Activated CD8-positive, alpha-beta memory T cell treated with anti-CD3 and anti-CD28 coated beads, Interleukin-2, amount 10 ng/mL, durations not matched to agents 7 days and 5 days (primary cell): ENCODE measurements at places on chromosomes 5 and 9.
A peak's percentile ranks its signal among the peaks of the same experiment; 100 is the strongest.

- peak; percentile 94 for DNase-seq
Measured at GRCh38 chr9:91711755-91712601, 238.1 kb downstream of the ROR2 start.

- no peak for DNase-seq
Measured at GRCh38 chr5:60856066-60856465, 12.0 kb upstream of the ELOVL7 start.

DNA sequence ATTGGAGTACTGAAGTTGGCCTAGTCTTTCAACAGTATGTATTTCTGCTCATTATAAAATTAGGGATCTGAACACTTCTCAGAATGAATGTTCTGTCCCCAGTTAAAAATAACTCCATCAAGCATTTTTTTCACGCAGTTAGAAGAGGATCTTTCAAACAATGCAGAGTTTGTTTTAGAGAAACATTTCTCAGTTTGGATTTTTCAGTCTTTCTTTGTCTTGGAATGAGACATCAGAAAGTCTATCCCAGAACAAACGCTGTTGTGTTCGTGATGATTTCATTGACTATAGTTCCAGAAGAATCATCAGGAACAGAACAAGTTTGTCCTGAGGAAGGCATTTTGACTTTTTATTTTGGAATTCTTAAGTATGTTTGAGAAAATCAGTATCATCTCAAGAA, 218.7 kb downstream of the ARRDC3 start:
- DNase-seq = no peak

GRCh38 chr9:127197186-127197860, 67.3 kb upstream of the GARNL3 start:
- no peak for DNase-seq

DNA sequence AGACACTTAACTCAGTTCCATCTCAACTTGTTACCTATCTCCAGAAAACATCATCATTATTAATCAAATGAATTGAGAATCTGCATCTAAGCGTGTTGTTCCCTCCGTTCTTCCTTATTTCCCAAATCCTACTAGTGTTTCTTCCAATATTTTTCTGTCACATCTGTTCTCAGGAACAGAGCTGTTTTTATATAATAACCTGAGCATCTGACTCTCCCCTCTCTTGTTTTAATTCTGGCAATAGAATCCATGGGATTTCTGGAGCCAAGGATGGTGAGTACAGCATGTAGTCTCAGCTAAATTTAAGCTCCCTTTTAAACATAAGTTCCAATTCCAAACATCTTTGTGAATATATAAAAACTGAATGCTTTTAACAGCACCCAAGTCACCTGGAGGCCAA, 558.3 kb downstream of the DTWD2 start:
- no peak for DNase-seq

DNA sequence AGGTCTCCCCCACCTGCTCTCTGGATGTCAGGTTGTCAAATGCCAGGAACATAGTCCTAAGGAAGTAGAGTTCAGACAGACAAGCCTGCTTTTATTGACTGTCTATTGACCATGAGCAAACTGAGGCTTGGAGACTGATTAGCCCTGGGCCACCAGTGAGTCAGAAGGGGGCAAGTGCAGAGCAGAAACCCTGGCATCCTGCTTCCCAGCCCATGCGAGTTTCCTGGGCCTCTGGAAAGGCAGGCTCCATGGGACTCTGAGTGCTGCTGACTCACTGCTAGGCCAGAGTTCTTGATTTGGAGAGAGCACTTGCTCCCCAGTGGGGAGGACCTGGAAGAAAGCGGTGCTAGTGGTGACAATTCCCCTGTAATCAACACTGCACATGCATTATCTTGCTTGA, 2.8 kb upstream of the HBEGF start:
- no peak for DNase-seq

DNA sequence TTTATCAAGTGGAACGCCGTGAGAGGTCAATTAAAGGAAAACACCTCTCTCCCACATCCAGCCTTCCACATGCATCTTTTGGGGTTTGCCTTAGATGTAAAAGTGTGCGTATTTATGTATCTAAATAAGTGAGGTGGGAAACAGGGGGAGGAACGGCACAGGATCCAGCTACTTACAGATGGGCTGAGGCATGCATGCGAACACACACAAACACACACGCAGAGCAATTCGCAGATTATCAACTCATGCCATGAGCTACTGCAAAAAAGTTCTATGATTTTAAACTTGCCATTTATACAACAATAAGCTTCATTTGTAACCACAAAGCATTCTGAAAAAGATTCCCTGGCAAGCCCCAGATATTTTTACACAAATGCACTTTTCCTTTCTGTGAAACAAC, 242.1 kb downstream of the BNC2 start:
- DNase-seq = no peak

DNA sequence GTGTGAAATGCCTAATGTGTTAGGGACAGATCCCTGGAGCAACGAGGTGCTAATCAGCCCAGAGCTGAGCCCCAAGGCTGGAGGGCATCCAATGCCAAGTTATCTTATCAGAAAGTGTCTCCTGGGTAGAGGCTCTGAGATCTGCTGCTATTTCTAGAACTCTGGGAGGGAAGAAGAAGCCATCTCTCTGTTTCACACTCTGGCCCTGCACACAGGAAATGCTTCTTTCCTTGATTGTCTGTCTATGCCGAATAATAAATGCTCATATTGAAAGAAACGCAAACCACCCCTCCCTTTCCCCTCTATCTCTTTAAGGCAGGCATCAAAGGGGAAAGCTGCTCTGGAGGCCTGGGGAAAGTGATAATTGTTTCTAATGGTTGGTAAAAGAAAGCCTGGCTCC, 166.7 kb downstream of the PAPPA start:
- no peak for DNase-seq

DNA sequence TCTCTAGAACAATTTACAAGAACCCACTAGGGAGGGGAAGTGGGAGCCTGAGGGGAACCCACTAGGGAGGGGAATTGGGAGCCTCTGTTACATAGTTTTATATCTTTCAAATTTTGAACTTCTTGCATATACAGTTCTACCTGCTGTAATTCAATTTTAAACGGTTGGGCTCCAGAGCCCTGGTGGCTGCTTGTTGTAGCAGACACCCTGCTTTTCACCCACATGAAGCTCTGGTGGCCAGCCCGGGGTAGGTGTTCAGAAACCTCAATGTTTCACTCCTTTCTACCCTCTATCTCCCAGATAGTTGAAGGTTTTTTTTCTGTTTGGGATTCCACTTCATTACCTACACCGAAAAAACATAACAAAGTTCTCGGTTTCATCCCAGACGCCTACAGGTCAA, 124.4 kb downstream of the TMEM174 start:
- DNase-seq = no peak

DNA sequence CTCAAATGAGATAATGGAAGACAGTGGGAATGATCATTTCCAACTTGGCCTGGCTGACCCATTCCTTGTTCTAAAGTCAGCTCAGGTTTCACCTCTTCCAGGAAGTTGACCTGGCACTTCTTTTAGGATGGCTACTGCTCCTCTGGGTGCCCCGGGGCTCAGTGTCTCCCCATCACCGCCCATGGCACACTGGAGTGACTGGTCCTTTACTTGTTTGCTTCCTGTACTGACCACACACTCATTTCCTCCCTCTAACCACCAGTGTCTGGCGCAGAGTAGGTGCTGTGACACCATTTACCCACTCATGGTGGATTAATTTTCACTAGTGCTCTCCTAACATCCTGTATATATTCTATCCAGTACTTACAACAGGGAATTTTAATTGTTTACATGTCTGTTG, 183.5 kb downstream of the CDK5RAP2 start:
- no peak for DNase-seq

DNA sequence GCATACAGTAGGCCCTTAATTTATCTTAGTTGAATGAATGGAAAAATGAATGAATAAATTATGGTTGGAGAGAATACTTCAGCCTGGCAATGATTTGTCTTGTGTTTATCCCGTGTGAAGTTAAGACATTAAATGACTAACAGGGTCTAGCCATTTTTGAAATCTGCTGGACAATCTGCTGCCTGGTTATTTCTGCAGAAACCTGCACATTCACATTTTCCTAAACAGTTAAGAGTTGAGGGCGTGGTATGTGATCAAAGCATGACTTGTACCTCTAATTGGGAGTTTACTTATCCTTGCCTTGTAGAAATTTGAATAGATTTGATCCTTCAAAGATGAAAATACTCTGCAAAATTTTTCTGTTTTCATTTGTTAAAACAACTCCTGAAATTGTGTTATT, 34.6 kb upstream of the NDFIP1 start:
- DNase-seq = no peak

DNA sequence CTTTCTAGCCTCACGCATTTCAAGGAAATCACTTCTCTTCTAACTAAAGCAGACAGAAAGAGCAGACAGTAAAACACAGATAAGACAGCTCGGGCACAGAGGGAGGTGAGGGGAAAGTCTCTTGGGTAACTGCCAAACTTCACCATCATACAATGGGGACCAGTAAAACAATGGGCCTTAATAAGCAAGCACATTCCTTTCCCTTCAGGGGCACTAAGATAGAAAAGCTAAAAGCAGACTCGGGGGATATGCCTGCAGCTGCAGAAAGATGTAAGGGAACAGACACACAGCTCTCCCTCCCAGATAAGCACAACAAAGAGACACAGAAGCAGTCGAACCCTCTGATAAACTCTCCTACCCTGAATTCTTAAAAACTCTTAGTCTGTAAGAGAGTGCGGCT, 15.6 kb upstream of the CKS2 start:
- DNase-seq = no peak

GRCh38 chr5:125199968-125200865, 453.8 kb upstream of the ZNF608 start:
- DNase-seq = no peak

- no peak for DNase-seq
Measured at GRCh38 chr9:95815961-95816360, 59.5 kb upstream of the ERCC6L2 start.

DNA sequence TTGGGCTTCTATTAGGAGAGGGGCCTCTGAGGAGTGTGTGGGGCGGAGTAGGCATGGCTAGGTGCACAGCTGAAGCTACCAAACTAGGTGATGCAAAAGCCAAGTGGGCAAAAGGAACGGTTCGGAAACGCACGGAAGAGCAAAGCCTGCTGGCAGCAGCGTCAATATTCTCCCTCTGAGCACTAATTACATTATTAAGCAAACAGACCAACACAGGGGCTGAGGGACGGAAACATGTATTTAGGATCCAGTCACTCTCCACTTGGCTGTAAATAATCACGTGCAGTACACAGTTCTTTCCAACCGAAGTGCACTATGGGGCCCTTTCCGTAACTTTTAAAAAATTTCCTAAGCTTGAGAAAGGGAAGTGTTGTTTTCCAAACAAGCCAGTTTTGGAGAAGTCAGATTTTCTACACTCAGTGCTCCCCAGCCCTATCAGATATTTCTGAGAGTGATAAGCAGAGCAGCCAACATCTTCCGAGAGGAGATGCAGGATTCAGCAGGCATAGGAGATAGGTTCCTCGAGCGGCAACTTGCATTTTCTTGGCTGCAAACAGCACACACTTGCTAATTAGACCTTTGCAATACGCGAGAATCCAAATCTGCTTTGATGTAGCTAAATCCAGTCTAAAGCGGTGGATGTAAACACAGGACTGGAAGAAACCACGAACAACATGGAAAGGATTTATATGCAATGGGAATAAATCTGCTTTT, 217.2 kb upstream of the TBCA start:
- no peak for DNase-seq

- no peak for DNase-seq
Measured at GRCh38 chr5:71882826-71883741, 164.0 kb downstream of the CARTPT start.

GRCh38 chr5:73482383-73483136, 15.7 kb upstream of the BTF3 start:
- no peak for DNase-seq

GRCh38 chr5:138663009-138663408, 87.8 kb upstream of the HSPA9 start:
- DNase-seq = no peak

DNA sequence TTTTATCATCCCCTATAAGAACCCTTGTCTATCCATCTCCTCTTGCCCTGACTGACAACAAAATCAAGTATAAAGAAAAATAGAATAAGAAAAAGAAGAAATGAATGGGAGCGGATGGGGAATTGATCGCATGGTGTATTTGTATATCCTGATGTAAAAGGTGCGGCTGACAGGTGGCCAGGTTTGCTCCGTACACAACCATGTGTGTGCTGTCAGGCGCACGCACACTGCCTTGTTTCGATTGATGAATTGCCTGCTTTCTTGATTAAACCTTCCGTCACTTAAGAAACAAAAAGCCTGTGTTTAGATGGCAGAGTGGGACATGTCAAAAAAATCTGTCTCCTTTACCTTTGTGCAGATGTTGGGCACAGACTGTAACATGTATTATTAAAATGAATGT, 102.6 kb downstream of the MVB12B start:
- DNase-seq = no peak

GRCh38 chr5:149688406-149688805, 41.7 kb upstream of the PPARGC1B start:
- no peak for DNase-seq

GRCh38 chr9:21688108-21689102, 114.0 kb upstream of the MTAP start:
- DNase-seq = no peak

DNA sequence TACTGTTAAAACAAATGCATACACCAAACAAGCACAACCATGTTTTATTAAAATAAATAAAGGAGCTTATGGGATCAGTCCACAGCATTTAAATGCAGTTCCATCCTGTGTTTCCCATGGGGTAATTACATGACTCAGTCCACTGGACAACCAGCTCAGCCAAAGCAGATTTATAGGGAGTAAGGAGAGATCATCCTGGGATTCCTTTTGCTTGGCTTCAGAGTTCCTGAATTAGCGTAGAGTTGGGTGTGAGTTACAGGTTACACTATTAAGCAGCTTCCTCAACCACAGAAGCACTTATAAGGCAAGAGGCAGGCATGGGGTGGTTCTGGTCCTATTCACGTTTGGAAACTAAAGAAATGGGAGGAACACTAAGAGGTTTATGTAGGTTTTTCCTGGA, 381.1 kb upstream of the ACTBL2 start:
- DNase-seq = no peak

DNA sequence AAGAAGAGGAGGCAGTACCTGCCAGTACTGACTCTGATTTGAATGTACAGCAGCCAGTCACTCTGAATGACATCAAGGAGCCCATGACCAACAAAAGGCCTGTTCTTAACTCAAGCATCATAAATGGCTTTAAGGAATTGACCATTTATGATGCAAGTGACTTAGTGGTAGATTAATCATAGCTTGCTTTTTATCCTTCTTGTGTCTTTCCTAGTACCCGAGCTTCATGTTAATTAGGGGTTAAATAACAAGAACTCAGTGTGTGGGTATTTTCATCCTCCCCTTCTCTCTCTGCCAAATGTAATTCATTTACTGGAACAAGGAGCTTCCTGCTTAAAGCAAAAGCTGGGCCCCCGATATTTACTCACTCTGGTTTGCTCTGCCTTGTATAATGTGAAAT, 146.5 kb downstream of the UNC13B start:
- no peak for DNase-seq

DNA sequence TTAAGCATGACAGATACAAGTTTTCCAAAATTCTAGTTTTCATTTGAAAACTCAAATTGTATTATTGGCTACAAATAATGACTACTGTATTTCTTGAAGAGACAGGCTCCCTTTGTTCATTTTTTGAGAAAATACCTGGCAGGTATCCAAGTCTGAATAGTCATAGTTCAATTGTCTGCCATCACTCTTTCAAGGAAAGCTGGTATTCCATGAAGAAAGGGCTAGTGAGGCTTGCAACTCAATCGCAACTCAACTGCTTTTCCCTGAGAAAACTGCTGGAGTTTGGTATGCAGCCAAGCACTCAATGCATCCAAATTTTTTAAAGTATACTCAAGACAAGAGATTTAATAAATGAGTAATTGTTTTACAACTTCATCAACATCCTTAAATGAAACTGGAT, 61.4 kb upstream of the TRIO start:
- no peak for DNase-seq

- peak; percentile 57 for DNase-seq
Measured at GRCh38 chr9:128689820-128690683, 1.0 kb downstream of the SET start.
